ENCODE measurements at places on chromosomes 3 and 15.
A peak's percentile ranks its signal among the peaks of the same experiment; 100 is the strongest.

GRCh38 chr15:90212221-90213098, 11.3 kb downstream of the SEMA4B start:
- DNase-seq, result no peak

GRCh38 chr3:23079976-23080375, 123.2 kb upstream of the UBE2E2 start:
- DNase-seq, result no peak

- no peak for DNase-seq
Measured at GRCh38 chr3:11228041-11228440, 44.2 kb upstream of the ATG7 start.

- DNase-seq, result no peak
Measured at GRCh38 chr3:4464576-4464975, 2.5 kb downstream of the SUMF1 start.

- no peak for DNase-seq
Measured at GRCh38 chr3:1506090-1506489, 413.3 kb downstream of the CNTN6 start.

DNA sequence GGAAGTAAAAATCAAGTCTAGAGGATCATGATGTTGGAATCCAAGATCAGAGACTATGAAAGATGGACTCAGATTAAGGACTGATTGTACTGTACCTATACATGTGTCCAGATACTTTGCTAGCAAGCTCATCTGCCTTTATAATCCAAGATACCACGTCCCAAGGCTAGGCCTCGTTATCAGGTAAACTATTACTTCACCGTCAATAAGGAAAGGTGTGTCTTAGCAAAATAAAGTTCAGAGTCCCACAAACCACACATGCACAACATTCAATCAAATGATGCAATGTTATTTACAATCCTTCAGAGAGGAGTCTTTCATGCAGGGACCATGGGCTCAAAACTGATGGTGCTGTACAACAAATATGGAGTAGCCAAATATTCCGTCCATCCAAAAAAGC, 1092.9 kb downstream of the IGSF11 start:
- no peak for DNase-seq

DNA sequence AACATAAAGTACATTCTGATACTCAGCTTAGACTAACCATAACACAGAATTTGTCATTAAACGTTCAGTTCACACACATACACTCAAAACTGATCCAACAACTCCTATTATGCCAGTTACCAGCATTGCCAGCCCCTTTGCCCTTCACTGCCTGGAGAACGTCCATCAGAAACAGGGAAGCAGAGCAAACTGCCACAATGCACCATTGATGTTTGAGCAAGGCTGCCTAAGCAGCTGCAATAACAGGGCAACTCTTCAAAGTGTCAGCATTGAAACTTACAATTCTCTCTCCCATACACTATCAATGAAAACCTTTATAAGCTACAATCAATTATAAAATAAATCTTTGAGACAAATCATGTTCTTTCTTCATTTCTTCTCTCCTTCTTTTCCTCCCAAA, 85.1 kb downstream of the ZBTB20 start:
- no peak for DNase-seq

DNA sequence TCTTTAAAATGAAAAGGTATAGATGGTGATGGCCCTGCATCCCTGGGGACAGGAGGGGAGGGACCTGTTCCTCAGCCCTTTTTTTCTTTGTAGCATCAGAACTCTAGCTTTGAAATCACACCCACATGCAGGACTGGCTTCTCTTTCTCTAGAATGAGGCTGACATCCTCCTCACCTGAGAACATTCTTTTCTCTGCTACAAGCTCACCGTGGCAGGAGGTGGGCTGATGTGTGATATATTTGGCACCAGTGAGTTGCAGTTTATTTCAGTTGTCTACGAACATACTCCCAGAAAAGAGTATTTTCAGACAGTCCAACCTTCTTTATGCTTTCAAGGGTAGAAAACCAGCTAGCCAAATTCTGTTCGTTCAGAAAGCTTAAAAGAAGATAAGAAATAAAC, 43.6 kb upstream of the RARB start:
- DNase-seq, result no peak

DNA sequence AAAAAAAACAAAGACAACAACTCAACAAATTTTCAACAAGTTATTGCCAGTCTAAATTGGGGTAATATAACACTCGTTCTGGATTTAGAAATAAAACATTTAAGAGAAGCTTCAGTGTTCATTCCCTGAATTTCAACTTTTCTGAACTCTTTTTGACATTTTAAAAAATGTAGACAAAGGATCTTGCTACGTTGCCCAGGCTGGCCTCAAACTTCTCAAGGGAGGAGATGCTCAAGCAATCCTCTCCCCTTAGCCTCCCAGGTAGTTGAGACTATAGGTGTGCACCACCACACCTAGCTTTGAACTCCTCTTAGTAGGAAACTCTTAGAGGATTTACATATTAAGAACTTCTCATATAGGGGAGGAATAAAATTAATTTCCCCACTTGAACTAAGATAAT, 91.9 kb downstream of the AKAP13 start:
- no peak for DNase-seq

GRCh38 chr15:66932634-66933024, 132.8 kb upstream of the SMAD3 start:
- no peak for DNase-seq

- no peak for DNase-seq
Measured at GRCh38 chr15:39792025-39792843, 9.6 kb upstream of the FSIP1 start.

- no peak for DNase-seq
Measured at GRCh38 chr3:179166561-179167201, 18.5 kb downstream of the PIK3CA start.

DNA sequence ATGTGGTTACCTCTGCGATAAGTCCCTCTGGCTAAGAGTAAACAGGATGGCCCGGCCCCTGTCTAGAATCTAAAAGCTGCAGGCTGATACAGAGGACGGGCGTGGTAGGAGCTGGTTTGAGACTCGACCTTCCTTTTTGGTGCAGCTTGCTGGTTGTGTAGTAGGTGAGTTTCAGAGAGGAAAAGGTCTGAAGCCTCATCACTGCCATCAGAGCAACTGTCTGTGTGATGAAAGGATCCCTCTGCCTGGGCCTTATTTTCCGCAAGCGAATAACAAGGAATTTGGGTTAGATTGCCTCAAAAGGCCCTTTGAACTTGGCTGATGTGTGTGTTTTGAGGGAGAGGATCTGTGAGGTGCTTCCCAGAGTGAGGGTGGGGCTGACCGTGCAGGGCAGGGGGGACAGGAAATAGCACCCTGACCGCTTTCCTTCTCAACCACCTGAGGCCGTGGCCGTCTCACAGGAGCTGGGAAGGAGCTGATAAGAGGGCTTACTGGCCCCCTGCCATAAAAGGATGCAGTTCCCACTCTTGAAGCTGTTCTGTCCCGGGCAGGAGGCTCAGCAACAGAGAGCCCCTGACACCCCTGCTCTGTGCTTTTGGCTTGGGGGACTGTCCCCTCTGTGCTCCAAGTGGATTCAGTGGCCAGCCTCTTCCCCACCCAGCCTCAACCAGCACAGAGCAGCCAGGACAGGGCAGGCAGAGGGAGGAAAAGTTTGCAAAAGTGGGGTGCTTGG, 45.6 kb upstream of the TFRC start:
- DNase-seq, result no peak

DNA sequence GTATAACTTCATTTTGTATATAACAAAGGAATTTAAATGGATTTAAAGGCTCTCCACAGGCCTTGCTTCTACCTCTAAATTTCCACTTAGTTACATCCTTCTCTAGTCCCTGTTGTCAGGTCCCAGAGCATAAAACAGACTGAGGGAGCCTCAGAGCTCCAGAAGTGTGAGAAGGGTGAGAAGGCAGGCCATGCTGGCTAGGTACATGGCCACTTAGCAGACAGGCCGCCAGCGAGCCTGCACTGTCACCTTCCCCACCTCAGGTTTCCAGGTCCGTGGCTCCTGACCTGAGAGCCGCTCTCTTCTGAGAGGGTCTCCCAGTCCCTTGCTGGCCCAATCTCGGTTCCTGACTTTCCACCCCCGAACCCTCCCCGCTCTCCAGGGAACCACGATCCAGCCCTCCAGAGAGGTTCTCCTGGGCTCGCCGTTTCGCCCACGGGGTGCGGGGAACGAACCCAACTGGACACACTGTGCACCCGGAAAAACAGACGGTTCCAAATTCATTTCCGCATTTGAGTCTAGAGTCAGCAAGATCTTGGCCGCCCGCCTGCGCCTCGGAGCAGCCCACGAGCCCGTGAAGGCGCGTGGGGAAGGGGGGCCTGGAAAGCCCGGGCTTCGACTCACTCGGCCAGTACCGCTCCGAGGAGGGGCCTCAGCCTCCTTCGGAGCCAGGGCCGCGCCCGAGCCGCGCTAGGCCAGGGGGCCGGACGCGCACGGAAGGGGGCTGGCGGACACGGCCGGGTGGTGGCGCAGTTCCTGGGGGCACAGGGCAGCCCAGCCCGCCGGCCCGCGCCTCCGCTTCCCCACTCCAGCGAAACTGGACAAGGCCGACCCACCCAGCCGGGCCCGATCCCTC, 16.7 kb upstream of the SOX2 start:
- peak; percentile 40 for DNase-seq

- DNase-seq, result peak; percentile 22
Measured at GRCh38 chr3:141049681-141050080, 1.5 kb upstream of the SPSB4 start.

GRCh38 chr15:64044300-64045100, 1.8 kb downstream of the DAPK2 start:
- DNase-seq, result peak; percentile 41

DNA sequence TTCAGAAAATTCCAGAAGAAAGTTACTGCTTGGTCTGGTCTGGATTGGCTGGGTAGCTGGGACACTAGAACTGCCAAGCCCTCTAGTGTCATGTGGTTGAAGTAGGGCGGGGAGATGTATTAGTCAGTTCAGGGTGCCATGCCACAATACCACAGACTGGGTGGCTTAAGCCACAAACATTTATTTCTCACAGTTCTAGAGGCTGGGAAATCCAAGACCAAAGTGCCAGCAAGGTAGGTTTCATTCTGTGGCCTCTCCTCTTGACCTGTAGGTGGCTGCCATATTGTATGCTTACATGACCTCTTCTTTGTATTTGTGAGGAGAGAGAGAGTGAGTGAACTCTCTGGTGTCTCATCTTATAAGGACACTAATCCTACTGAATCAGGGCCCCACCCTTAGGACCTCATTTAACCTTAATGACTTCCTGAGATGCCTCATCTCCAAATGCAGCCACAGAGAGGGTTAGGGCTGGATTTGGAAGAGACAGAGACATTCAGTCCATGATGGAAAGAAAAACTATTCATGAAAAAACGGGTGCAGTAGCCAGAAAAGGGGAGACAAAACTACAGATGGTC, 18.1 kb upstream of the ZSCAN2 start:
- DNase-seq, result no peak

DNA sequence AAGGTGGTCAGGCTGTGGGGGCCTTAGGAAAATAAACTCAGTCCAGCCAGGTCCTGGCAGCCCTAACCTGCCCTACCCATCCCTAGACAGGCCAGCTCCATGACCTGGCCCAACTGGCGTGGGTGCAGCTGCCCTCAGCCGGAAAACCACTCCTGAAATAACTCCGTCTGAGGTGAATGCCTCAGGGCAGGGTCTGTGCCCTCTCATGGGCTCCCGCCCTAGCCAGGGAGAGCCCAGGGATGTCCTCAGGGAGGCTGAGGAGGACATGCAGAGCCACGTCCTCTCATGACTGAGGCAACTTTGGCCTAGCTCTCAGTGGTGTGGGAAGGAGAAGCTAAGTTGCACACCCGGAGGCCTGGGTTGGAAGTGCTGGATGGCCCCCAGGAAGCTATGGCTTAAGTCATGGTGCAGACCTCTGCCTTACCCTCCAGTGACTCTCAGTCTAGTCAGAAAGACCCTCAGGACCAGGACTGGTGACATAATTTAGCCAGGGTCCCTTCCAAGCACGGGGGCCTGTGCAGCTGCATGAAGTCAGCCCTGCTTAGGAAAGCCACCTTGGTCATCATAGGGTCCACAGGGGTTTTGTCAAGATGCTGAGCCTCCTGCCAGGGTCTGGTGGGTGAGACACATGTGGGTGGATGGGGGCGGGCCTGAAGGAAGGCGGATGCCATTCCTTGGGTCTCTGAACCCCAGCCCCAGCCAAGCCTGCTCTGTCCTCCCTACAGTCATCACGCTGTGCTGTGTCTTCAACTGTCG, 7.4 kb downstream of the TMIE start:
- DNase-seq, result no peak

DNA sequence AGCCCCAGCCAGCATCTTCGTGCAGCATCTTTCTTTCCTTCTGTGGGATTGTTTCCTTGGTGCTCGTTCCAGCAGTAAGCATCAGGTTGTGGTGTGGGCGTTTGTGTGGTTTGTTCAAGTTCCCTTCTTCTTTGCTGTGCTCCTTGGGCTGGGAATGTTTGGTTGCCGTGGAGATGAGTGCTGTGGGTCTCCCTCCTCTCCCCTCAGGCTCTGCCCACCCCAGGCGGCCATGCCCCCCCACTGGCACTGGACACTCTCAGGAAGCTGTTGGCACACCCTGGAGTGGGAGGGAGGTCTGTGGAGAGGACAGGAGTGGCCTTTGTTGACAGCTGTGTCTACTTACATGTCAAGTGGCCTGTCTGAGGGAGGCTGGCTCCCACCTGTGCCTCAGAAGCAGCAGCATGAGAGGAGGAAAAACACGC, 46.5 kb upstream of the SACM1L start:
- no peak for DNase-seq

- no peak for DNase-seq
Measured at GRCh38 chr3:104952146-104952972, 414.4 kb upstream of the ALCAM start.

DNA sequence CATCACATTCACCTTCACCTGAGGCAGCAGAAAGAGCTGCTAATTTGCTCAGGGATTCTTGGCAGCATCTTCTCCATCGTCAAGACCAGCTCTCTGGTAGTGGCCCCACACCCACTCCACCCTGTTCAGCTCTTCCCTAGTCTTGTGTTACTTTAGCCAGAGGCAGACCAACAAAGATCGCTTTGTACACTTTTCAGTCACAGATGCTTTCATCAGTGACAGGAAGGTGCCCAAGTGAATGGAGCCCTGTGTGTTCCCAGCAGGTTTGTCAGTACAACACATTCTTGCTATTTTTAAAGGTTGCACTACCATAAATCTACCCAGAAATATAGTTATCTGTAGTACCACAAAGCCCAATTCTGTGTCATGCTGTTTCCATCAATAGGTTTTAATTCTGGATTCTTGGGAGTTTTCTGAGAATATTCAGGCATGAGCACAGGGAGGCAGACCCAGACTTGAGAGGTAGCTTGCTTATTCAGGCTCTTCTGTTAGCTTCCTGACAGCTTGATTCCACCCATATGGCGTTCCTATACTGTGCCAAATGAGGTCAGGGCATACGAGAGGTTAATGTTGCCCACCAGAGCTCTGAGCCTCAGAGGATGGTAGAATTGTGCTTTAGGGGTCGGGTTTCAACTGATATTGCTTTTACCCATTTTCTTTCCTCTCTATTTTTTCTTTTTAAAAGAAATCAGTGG, 109.8 kb upstream of the MANF start:
- DNase-seq, result no peak

DNA sequence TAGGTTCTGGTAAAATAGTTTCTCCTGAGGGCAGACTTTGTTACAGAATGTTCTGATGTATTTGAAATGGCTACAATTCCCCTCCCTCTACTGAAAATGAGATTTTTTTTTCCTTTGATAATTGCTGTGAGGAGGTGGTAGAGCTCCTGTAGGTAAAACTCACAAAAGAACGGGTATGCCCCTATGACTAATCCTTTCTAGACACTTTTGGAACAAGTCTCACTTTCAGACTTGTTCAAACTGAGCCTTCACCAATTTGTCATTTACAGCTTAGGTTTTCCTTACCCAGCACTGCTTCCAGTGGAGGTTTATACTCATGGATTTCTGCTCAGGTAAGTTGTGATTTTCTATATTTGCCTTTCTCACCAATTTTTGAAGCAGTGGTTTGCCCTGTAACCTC, 115.6 kb downstream of the NLGN1 start:
- DNase-seq, result no peak
